NCI-H446 treated with DMSO at 0.1 percent for 48 hours (cell line): ENCODE measurements at places on chromosomes 1 and 21.
A peak's percentile ranks its signal among the peaks of the same experiment; 100 is the strongest.

GRCh38 chr21:42653231-42654061 lies at the start of gene PDE9A:
Gene PDE9A (plus strand): TSS chr21:42653621. CDS start chr21:42653815, 194 bp downstream.
- peak; percentile 17 for DNase-seq

GRCh38 chr1:242449661-242450060 lies 74.8 kb downstream of the PLD5 start:
- DNase-seq = no peak

DNA sequence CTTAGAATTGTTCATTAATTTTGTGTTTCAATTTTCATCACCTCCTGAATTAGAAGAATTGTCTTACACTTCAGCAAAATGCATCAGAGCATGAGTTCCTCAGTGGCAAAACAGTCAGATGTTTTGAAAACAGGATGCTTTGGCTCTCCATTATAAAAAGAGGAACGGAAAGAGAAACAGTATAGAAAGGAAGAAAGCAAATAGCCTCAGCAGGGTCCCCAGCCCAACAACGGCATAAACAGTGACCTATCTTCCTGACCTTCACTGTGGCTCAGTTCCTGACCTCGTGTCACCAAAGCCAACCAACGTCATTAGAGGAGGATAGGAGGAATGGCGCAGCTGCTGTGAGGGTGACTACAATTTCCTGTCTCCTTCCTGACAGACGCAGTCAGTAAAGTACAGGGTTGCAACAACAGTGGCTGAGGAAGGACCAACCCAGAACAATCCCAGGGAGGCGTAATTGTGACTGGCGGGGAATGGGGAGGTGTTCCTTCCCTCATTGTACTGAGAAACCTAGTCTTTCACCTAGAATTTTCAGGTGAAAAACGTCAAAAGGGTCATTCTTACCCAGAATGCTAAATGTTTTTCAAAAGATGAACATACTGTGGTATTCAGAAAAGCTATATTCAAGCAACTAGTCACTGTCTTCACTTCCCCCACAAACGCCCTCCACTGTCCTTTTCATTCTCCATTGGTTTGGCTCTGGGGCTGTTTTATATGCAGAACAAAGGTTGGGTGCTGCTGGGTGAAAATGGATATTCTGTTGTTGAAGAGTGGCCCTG lies 197.9 kb upstream of the SGIP1 start:
- DNase-seq = peak; percentile 46

- DNase-seq = no peak
These were observed 30.0 kb downstream of the EPHA10 start for GRCh38 chr1:37734629-37735591.

- no peak for DNase-seq
These were observed 3.9 kb upstream of the LEFTY2 start for GRCh38 chr1:225944951-225945350.

- DNase-seq = no peak
These were observed 42.8 kb upstream of the RASAL2 start for GRCh38 chr1:178051071-178051470.

DNA sequence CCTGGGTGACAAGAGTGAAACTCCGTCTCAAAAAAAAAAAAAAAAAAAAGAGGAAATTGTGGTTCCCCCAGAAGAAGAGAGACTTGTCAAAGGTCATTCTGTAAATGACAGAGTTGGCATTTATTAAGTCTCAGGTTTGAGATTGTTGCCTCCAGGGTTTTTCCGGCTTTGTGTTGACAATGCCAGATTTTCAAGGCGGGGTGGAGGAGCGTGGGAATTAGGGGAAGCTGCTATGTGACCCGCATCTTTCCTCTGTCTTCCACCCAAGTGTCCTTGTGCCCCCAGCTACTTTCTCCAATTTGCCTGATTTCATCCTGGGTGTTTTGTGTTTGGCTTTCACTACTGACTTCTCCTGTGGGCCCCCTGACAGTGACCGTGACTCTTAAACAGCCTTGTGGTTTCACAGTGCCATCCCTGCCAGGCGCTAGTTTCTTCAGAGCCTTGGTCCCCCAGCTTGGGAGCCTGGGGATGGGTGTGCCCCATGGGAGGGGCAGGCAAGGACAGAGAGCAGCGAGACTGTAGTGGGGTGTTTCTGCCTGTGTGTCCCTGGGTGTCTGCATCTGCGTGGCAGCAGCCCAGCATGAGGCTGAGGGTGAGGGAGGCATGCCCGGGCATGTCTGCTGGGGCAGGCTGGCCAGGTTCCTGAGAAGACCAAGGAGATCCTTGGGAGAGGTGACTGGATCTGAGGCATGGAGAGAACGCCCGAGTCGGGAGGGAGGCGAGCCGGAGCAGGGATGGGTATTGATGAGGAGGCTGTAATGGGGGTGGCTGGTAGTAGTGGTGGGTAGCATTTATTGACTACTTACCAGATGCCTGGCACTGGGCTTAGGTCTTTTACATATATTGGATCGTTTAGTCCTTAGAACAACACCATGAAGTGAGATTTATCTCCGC lies 46.3 kb downstream of the IER5 start:
- DNase-seq = peak; percentile 60
